ENCODE measurements at places on chromosomes 3 and 15.

GRCh38 chr3:121330118-121330517 lies 215.7 kb downstream of the POLQ start:
- no peak overlapping the region for H3K4me3 ChIP-seq
- H3K4me1 ChIP-seq = no peaks in the 10 kb centered on the region
- no peak overlapping the region for H3K27ac ChIP-seq

- DNase-seq = no peak
- H3K27ac ChIP-seq = no peak overlapping the region
- no peaks in the 10 kb centered on the region for H3K4me1 ChIP-seq
- no peaks in the 10 kb centered on the region for H3K36me3 ChIP-seq
These were observed 184.3 kb downstream of the UBE2E2 start for GRCh38 chr3:23387286-23387918.

GRCh38 chr3:197454014-197454413 lies 101.8 kb downstream of the BDH1 start:
- H3K36me3 ChIP-seq = no peaks in the 10 kb centered on the region
- H3K27ac ChIP-seq = no peak overlapping the region
- peaks cover 26% of the 10 kb centered on the region for H3K27me3 ChIP-seq
- H3K4me3 ChIP-seq = peak overlapping the region; percentile 45
- H3K4me1 ChIP-seq = peaks cover 22% of the 10 kb centered on the region
- no peak for DNase-seq

- no peak overlapping the region for H3K4me3 ChIP-seq
- no peak overlapping the region for H3K27ac ChIP-seq
- no peaks in the 10 kb centered on the region for H3K36me3 ChIP-seq
- no peak for DNase-seq
These were observed 603.1 kb downstream of the MCTP2 start for GRCh38 chr15:94834494-94834893.

- H3K27ac ChIP-seq = no peak overlapping the region
- DNase-seq = no peak
- H3K36me3 ChIP-seq = no peaks in the 10 kb centered on the region
- H3K4me1 ChIP-seq = no peaks in the 10 kb centered on the region
These were observed 39.0 kb downstream of the CYP19A1 start for GRCh38 chr15:51299187-51300015.

GRCh38 chr3:180855364-180855763 lies 57.1 kb upstream of the FXR1 start:
- no peaks in the 10 kb centered on the region for H3K4me1 ChIP-seq
- H3K27me3 ChIP-seq = peaks cover 4% of the 10 kb centered on the region
- no peak for DNase-seq
- no peak overlapping the region for H3K27ac ChIP-seq
- H3K4me3 ChIP-seq = no peak overlapping the region

- no peak overlapping the region for H3K27ac ChIP-seq
- H3K36me3 ChIP-seq = no peaks in the 10 kb centered on the region
- no peaks in the 10 kb centered on the region for H3K4me1 ChIP-seq
- H3K27me3 ChIP-seq = peaks cover 7% of the 10 kb centered on the region
These were observed 25.4 kb downstream of the LINGO1 start for GRCh38 chr15:77607111-77607893.

- no peak overlapping the region for H3K4me3 ChIP-seq
- H3K27me3 ChIP-seq = peaks cover 5% of the 10 kb centered on the region
- peaks cover 11% of the 10 kb centered on the region for H3K4me1 ChIP-seq
- no peak overlapping the region for H3K27ac ChIP-seq
These were observed 48.5 kb downstream of the EFHB start for GRCh38 chr3:19885468-19885867.

- H3K4me3 ChIP-seq = no peak overlapping the region
These were observed 193.4 kb upstream of the RASGRP1 start for GRCh38 chr15:38758043-38758442.

DNA sequence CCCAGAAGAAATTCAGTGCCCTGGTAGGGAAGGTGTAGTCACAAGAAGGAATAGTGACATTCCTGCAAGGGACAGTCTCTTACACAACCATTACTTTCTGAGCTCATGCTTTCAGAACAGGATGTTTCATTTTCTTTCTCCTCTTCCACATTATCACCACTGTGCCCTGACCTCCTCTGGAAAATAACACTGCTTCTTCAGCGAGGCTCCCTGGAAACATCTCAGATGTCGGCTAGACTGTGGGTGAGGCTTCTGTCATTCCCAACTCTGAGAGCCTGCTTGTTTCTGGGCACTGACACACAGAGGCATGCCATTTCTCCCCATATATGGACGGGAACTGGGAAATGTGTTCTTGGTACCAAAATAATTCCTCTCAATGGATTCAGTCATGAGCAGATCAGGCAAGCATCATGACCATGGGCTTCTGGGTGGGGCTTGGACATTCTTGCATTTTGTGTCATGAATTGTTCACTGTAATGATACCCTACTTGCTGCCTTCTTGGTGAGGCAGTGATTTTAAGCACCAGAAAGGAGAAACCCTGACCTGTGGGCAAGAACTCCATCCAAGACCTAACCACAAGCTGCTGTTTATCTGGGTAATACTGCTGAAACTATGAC lies 14.3 kb upstream of the TNFAIP8L3 start:
- no peak overlapping the region for H3K27ac ChIP-seq
- H3K27me3 ChIP-seq = peaks cover 16% of the 10 kb centered on the region
- no peak overlapping the region for H3K4me3 ChIP-seq
- no peaks in the 10 kb centered on the region for H3K36me3 ChIP-seq
- no peak for DNase-seq

- H3K27me3 ChIP-seq = peaks cover 12% of the 10 kb centered on the region
- no peaks in the 10 kb centered on the region for H3K4me1 ChIP-seq
- DNase-seq = no peak
- no peak overlapping the region for H3K27ac ChIP-seq
- H3K36me3 ChIP-seq = no peaks in the 10 kb centered on the region
- H3K4me3 ChIP-seq = no peak overlapping the region
These were observed 54.5 kb upstream of the CHRNA7 start for GRCh38 chr15:31975830-31976229.

DNA sequence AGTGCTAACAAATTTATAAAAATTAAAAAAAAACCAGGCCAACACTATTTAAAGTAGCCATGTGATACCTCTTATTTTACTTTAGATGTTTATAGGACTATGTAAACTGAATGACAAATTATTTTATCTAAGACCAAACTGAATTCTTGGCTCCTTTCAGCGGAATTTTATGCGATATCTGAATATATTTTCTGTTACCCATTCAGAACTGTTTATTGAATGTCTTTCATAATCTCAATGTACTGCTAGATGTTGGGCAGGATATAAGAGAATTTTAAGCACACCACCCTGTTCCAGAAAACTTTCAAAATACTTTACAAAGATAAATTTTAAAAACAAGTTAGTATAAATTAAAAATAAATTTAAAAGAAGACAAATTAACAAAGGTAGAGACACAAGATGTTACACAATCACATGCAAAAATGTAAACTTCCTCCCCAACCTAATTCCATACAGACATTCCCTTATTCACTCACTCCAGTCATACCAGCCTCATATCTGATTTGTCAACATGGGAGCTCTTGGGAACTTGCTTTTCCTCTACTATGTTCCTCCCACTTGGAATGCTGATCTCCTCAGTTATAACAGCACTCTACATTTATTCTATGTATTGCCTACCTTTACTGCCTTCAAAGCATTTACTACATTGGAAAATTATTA lies 154.6 kb upstream of the MBNL1 start:
- H3K27ac ChIP-seq = no peak overlapping the region
- H3K4me3 ChIP-seq = no peak overlapping the region
- no peaks in the 10 kb centered on the region for H3K36me3 ChIP-seq

- no peaks in the 10 kb centered on the region for H3K27me3 ChIP-seq
- H3K27ac ChIP-seq = no peak overlapping the region
- no peak for DNase-seq
These were observed 304.8 kb upstream of the STAC start for GRCh38 chr3:36075491-36075890.

DNA sequence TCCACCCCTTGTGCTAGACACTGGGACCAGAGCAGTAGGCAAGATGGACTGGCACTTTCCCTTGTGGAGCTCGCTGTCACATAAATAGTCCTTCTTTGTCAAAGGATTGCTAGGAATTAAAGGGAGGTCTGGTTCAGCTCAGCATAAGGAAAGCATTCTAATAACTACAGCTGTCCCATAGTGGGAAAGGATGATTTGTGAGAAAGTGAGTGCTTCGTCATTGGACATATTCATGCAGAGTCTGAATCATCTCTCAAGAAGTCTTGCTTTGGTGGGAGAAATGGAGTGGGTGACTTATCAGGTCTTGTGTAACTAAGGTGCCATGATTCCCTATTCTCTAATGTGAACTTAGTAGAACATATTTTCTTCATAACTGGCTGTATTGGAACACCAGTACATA lies 14.7 kb downstream of the PPARG start:
- no peak for DNase-seq
- no peak overlapping the region for H3K27ac ChIP-seq
- no peak overlapping the region for H3K4me3 ChIP-seq
- no peaks in the 10 kb centered on the region for H3K4me1 ChIP-seq

DNA sequence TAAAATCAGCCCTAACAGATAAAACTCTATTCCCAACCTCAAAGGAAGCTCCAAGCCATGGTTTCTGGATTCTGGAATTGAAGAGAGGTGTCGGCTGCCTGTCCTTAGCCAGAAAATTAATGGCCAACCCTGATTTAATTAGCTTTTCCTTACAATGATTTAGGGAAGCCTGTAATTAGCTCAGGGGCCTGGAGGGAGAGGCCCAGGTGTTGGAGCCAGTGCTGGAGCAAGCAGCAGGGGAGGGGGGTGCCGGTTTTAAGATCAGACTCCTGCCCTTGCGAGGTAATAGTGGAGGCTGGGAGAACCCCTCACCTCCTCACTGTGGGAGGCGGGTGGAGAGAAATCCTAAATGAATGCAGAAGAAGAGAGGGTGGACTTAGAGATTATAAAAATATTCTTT lies 14.7 kb upstream of the ATP2B2 start:
- H3K27ac ChIP-seq = no peak overlapping the region
- peaks cover 31% of the 10 kb centered on the region for H3K27me3 ChIP-seq
- no peaks in the 10 kb centered on the region for H3K4me1 ChIP-seq
- DNase-seq = no peak
- H3K36me3 ChIP-seq = no peaks in the 10 kb centered on the region
- H3K4me3 ChIP-seq = no peak overlapping the region

DNA sequence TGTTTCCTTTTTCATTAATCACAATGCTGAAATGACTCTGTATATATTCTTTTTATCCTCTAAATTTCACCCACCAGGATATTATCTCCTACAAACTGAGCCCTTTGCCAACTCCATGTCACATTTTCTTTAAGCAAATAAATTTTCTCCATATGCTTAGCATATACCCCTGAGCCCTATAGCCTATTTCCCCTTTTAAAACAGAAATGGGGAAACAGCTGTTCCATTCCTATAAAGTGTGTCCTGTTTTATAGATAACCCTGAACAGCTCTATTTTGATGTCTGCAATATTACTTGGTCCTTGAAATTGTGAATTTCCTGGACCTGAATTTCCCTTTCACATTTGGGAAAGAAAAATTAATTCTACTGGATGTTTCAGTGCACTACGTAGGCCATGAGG lies 15.6 kb upstream of the FILIP1L start:
- no peak for DNase-seq
- H3K27ac ChIP-seq = no peak overlapping the region
- peaks cover 2% of the 10 kb centered on the region for H3K36me3 ChIP-seq
- H3K4me3 ChIP-seq = no peak overlapping the region
- H3K27me3 ChIP-seq = no peaks in the 10 kb centered on the region
- peaks cover 13% of the 10 kb centered on the region for H3K4me1 ChIP-seq

GRCh38 chr15:94412979-94413746 lies 181.8 kb downstream of the MCTP2 start:
- H3K36me3 ChIP-seq = peaks cover 16% of the 10 kb centered on the region
- H3K4me3 ChIP-seq = no peak overlapping the region
- H3K27me3 ChIP-seq = no peaks in the 10 kb centered on the region
- no peaks in the 10 kb centered on the region for H3K4me1 ChIP-seq
- DNase-seq = no peak
- no peak overlapping the region for H3K27ac ChIP-seq

GRCh38 chr15:40065166-40065565 lies 26.2 kb upstream of the SRP14 start:
- H3K27me3 ChIP-seq = no peaks in the 10 kb centered on the region
- peaks cover 19% of the 10 kb centered on the region for H3K4me1 ChIP-seq
- H3K27ac ChIP-seq = peak overlapping the region; percentile 90
- H3K36me3 ChIP-seq = peaks cover 6% of the 10 kb centered on the region
- no peak for DNase-seq
- H3K4me3 ChIP-seq = no peak overlapping the region

GRCh38 chr3:124810970-124811369 lies 76.2 kb downstream of the ITGB5 start:
- no peak for DNase-seq
- H3K27ac ChIP-seq = no peak overlapping the region
- H3K36me3 ChIP-seq = no peaks in the 10 kb centered on the region
- H3K27me3 ChIP-seq = peaks cover 5% of the 10 kb centered on the region
- no peak overlapping the region for H3K4me3 ChIP-seq
- no peaks in the 10 kb centered on the region for H3K4me1 ChIP-seq

- no peaks in the 10 kb centered on the region for H3K27me3 ChIP-seq
- H3K36me3 ChIP-seq = peaks cover 3% of the 10 kb centered on the region
- no peak overlapping the region for H3K4me3 ChIP-seq
These were observed 119.1 kb downstream of the ATG7 start for GRCh38 chr3:11391174-11391879.

GRCh38 chr3:33442190-33442589 lies 2.0 kb upstream of the UBP1 start:
- H3K27me3 ChIP-seq = no peaks in the 10 kb centered on the region
- H3K4me3 ChIP-seq = peak overlapping the region; percentile 100
- peak overlapping the region; percentile 100 for H3K27ac ChIP-seq
- H3K4me1 ChIP-seq = peaks cover 47% of the 10 kb centered on the region

- H3K36me3 ChIP-seq = no peaks in the 10 kb centered on the region
- no peak overlapping the region for H3K27ac ChIP-seq
- no peak overlapping the region for H3K4me3 ChIP-seq
- DNase-seq = no peak
- no peaks in the 10 kb centered on the region for H3K27me3 ChIP-seq
These were observed 53.6 kb downstream of the VGLL3 start for GRCh38 chr3:86937306-86937791.

DNA sequence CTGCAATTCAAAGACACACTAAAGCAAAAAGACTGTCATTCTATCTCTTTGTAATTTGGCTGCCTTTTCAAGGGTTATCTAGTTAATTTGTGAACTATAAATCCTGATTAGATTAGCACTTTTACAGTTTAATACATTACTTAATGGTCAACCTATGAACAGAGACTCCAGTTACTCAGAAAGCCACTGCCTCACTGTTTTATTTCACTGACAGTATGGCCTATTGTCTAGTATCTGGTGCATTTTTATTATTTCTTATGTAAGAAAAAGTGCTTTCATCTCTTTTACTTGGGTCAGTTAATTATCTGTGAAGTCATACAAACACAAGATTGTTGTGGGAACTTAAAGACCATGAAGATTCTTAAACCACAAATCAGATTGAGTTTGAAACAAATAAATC lies 133.8 kb downstream of the ZBBX start:
- H3K4me3 ChIP-seq = no peak overlapping the region
- no peaks in the 10 kb centered on the region for H3K36me3 ChIP-seq
- H3K4me1 ChIP-seq = no peaks in the 10 kb centered on the region
- no peak overlapping the region for H3K27ac ChIP-seq
- no peaks in the 10 kb centered on the region for H3K27me3 ChIP-seq
- DNase-seq = no peak

All from activated T-helper 1 cell treated with anti-CD3 and anti-CD28 coated beads, Interleukin-12 subunit alpha, Interleukin-12 subunit beta, Interleukin-2, Interleukin-4 antibody, amounts not matched to agents 30 ng/mL and 10 ng/mL and 1 ng/mL, durations not matched to agents 14 hours and 24 hours and 36 hours (primary cell).